Stimulated activated CD4-positive, alpha-beta T cell treated with anti-CD3 and anti-CD28 coated beads, Interleukin-2, amount 100 ng/mL, for 48 hours (primary cell): ENCODE measurements at places on chromosomes 16 and 17.

GRCh38 chr17:36931697-36932382 lies 5.4 kb upstream of the LHX1 start:
- no peak for DNase-seq

- DNase-seq, result no peak
Measured at GRCh38 chr17:39808409-39808997, 55.6 kb downstream of the IKZF3 start.

GRCh38 chr17:51481370-51481769 lies 221.0 kb downstream of the UTP18 start:
- DNase-seq, result no peak

GRCh38 chr17:21291357-21291756 lies 6.8 kb downstream of the MAP2K3 start:
- DNase-seq, result no peak

DNA sequence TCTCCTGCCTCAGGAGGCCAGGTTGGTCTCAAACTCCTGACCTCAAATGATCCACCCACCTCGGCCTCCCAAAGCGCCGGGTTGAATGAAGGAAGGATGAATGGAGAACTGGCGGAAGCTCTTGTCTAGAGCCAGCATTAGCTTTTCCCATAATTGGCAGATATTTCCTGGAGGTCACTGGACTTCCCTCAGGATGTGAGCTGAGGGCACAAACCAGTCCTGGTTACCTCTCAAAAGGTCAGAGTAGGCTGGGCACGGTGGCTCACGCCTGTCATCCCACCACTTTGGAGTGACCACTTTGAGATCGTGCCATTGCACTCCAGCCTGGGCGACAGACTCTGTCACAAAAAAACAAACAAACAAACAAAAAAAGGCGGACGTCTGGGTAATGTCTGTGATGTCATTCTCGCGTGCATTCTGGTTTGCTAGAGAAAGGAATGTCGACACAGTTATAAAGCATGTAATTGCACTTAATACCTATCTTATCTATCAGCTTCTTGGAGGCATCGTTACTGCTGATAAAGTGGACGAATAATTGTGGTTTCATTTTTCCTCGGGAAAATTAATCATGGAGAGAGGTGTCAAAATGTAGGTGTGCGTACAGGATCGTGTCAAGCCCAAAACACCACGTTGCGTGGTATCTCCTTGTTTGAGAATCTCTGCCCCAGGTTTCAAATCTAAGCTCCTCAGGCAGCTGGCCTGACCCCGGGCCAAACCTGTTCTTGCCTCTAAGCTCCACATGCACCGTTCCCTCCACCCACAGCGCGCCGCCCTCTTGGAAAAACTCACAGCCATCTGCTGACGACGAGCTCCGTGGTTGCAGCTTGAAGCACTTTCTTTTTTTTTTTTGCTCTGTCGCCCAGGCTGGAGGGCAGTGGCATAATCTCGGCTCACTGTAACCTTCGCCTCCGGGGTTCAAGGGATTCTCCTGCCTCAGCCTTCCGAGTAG lies 6.4 kb upstream of the CRK start:
- no peak for DNase-seq

- DNase-seq, result no peak
Measured at GRCh38 chr16:65285128-65286048, 163.5 kb upstream of the CDH11 start.

GRCh38 chr17:16255481-16255921 lies 38.5 kb downstream of the PIGL start:
- no peak for DNase-seq

- no peak for DNase-seq
Measured at GRCh38 chr16:24896439-24896838, 50.7 kb downstream of the SLC5A11 start.

DNA sequence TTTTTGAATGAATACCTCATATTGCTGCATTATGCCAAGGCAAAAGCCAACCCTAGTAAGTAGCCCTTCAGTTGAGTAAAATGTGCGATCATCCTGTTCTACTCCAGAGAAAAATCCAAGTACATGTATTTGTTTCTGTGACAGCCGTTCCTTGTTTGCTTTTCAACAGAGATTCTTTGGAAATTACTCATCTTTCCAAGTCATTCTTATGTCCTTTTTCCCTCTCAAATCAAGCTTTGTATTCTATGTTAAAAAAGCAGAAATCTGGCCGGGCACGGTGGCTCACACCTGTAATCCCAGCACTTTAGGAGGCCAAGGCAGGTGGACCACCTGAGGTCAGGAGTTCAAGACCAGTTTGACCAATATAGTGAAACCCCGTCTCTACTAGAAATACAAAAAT lies 112.9 kb upstream of the HAS3 start:
- DNase-seq, result no peak

DNA sequence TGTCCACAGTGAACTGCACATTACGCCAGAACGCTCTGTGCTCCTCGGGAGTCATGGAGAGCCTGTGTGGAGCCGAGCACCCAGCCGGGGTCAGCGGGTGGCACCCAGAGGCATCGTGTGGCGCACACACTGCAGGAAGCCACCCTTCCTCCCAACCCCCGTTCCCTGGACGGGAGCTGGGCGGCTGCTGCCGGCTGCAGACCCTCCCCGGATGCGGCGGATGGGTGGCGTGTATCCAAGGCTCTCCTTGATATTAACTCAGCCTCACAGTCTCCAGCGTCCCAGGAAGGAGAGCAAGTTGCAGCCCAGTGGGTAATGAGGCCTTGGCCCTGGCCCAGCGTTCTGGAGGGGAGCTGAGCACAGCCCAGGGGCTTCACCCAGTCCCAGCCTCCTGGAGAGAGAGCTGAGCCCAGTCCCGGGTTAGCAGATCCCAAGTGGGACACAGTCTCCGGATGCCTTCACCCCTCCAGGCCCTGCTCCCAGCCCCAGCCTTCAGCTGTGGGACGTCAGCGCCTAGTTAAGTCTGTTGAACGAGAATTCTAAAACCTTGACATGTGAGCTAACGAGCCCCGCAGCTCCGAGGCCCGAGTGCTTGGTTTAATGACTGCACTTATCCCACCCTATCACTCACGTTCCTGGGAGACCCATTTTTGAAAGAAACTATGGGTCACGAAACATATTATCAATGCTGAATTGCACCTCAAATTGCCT lies 86.6 kb downstream of the TBC1D16 start:
- DNase-seq, result no peak

DNA sequence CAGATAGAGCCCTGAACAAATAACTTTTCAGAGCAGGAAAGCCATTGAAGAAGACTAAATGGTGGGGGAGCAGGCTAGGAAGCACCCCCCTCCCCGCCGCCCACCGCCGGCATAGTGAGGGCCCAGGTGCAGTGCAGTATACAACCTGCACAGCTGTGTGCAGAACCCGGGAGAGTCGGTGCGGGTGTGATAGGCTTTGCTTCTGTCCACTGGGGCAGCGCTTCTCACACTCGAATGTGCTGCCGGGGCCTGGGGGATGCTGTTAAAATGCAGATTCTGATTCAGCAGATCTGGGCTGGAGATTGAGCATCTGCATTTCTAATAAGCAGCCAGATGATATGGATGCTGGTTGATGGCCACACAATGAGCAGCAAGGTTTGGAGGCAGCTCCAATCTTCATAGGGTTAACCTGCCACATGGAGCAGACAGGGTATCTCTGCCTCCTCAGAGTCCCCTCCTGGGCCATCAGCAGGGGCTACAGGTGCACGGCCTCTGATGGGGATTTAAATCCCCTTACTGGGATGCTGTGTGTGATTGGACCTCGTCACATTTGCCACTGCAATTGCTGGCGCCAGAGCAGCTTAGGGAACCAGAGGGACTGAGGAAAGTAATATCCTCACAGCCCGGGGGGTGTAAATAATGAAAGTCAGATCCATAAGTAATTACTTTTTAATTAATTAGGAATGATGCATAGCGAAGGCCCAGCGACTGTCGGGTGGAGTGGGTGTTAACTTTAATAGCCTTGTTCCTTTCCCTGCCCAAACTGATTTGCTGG lies 172.0 kb upstream of the RPL38 start:
- DNase-seq, result no peak

- no peak for DNase-seq
Measured at GRCh38 chr17:77306790-77307478, 166.2 kb downstream of the SEC14L1 start.

DNA sequence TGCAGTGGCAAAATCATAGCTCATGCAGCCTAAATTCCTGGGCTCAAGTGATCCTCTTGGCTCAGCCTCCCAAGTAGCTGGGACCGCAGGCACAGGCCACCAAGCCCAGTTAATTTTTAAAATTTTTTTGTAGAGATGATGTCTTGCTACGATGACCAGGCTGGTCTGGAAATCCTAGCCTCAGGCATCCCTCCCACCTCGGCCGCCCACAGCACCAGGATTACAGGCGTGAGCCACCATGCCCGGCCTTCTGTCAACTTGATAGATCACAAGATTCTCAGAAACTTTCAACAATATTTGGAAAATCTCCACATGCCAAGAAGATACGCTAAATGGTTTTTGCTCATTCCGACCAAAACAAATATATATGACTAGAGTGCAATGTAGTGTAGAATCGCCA lies 111.0 kb downstream of the ADCY9 start:
- DNase-seq, result no peak
